Right atrium auricular region (tissue), 2 donors: ENCODE measurements at places on chromosomes 6 and 20. TPM values are rescaled to one million over a fixed set of nuclear protein-coding genes. Genes with fewer than 3 reads are reported as not detected.

PCK1 gene
- 4.7 TPM for total RNA-seq

GTSF1L gene
- total RNA-seq, result not detected

FAM217A gene
- not detected for total RNA-seq

KIAA0408 gene
- 1.8 TPM for total RNA-seq

RGS17 gene
- total RNA-seq, result not detected

LHFPL5 gene
- total RNA-seq, result not detected

F13A1 gene
- total RNA-seq, result 30.4 TPM

TXLNB gene
- 74.7 TPM for total RNA-seq

TRIM15 gene
- not detected for total RNA-seq

- H3K36me3 ChIP-seq, result peaks cover 25% of the 10 kb centered on the region
- no peak overlapping the region for H3K4me3 ChIP-seq
- H3K27ac ChIP-seq, result no peak overlapping the region
These were observed 9.2 kb downstream of the SHPRH start for GRCh38 chr6:145954985-145955384.

DNA sequence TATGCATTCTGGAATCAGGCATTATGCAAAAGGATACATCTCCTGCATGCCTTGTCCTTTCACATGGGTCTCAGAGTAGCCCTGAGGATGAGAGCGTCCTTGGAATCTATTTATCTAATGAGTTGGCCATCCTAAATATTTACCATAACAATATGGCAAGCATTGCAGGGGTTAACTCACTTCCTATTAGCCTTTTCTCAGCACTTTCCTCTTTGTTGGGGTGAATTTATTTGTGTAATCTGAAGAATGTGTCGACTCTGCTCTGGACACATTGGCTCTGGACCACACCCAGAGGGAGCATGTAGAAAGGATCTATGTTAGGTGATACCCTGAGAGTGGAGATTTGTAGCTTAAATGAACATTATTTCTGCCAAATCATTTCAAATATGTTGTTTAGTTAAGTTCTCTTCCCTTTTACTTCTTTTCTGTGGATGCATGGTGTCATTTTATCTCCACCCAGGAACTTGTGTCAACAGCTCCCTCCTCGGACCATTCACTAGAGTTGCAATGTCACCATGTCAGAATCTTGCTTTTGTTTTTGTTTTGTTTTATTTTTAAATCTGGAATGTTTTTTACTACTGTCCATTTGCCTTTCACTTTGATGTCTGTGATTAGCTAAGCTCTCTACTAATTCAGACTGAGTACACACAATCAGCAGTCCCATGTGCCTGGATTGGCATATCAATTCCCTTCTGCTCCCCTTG, 757.0 kb upstream of the MMS22L start:
- H3K4me1 ChIP-seq, result no peaks in the 10 kb centered on the region
- H3K36me3 ChIP-seq, result no peaks in the 10 kb centered on the region
- no peaks in the 10 kb centered on the region for H3K27me3 ChIP-seq
- DNase-seq, result no peak
- H3K27ac ChIP-seq, result no peak overlapping the region
- H3K4me3 ChIP-seq, result no peak overlapping the region

- no peaks in the 10 kb centered on the region for H3K36me3 ChIP-seq
- no peak overlapping the region for H3K4me3 ChIP-seq
- H3K27ac ChIP-seq, result no peak overlapping the region
- H3K4me1 ChIP-seq, result no peaks in the 10 kb centered on the region
- H3K27me3 ChIP-seq, result no peaks in the 10 kb centered on the region
- no peak for DNase-seq
These were observed 9.9 kb downstream of the TBCC start for GRCh38 chr6:42735976-42736375.

DNA sequence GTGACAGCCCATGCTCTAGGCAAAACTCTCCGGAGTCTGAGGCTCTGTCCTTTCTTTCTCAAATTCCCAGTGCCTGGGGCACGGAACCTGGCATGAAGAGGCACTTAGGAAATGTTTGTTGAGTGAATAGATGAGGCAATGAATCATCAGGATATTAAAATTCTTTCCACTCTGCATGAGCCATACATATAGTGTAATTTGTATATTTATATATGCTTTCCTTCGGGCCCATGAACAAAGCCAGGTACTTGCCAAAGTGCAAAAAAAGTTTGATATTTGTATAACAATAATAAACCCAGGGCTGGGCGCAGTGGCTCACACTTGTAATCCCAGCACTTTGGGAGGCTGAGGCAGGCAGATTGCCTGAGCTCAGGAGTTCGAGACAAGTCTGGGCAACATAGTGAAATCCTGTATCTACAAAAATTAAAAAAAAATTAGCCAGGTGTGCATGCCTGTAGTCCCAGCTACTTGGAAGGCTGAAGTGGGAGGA, 212.3 kb upstream of the ZNF217 start:
- no peaks in the 10 kb centered on the region for H3K4me1 ChIP-seq
- no peaks in the 10 kb centered on the region for H3K36me3 ChIP-seq
- H3K4me3 ChIP-seq, result no peak overlapping the region

- H3K36me3 ChIP-seq, result no peaks in the 10 kb centered on the region
- no peak overlapping the region for H3K4me3 ChIP-seq
- no peaks in the 10 kb centered on the region for H3K4me1 ChIP-seq
- H3K27me3 ChIP-seq, result no peaks in the 10 kb centered on the region
- DNase-seq, result no peak
These were observed 158.1 kb upstream of the PROKR2 start for GRCh38 chr20:5474646-5475550.

- H3K27ac ChIP-seq, result no peak overlapping the region
- no peaks in the 10 kb centered on the region for H3K36me3 ChIP-seq
- no peaks in the 10 kb centered on the region for H3K4me1 ChIP-seq
- DNase-seq, result no peak
- H3K4me3 ChIP-seq, result no peak overlapping the region
- no peaks in the 10 kb centered on the region for H3K27me3 ChIP-seq
These were observed 71.2 kb downstream of the KIAA0319 start for GRCh38 chr6:24574809-24575208.

DNA sequence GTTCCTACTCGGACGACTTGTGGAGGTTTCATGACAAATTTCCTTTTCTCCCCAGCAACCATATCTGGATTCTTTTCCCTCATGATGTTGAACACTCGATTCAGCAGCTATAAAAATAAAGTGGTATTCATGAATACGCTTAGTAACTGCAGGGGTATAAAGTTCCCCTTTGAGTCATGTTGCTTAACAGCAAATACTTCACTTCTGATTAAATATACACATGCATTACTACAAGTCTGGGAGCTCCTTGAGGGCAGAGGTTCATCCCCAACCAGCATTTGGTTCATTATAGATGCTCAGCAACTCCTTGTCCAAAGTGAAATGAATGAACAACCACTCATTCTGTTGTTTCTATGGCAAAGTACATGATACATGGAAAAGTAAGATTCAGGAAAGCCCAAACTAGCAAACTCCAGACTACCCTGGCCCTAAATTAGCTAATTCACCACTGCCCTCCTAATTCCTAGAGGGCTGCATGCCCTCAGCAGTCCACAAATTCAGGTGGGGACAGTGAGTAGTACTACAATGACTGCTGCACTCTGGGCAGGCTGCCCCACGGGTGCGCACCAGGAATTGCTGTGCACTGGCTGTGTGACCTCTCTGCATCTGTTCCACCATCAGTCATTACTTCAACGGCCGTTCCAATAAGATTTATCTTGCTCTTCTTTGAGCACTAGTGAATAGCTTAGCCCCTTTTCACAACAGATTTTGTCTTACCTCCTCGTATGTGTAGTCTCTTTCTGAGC, 15.2 kb downstream of the EIF2S2 start:
- no peak overlapping the region for H3K27ac ChIP-seq
- H3K36me3 ChIP-seq, result peaks cover 98% of the 10 kb centered on the region
- H3K4me1 ChIP-seq, result no peaks in the 10 kb centered on the region
- H3K27me3 ChIP-seq, result no peaks in the 10 kb centered on the region
- DNase-seq, result no peak

- H3K27me3 ChIP-seq, result no peaks in the 10 kb centered on the region
- no peak overlapping the region for H3K4me3 ChIP-seq
- H3K4me1 ChIP-seq, result peaks cover 18% of the 10 kb centered on the region
- no peaks in the 10 kb centered on the region for H3K36me3 ChIP-seq
- DNase-seq, result no peak
These were observed 395.4 kb upstream of the SOX4 start for GRCh38 chr6:21198032-21198640.

- H3K27me3 ChIP-seq, result no peaks in the 10 kb centered on the region
- H3K27ac ChIP-seq, result no peak overlapping the region
- no peak overlapping the region for H3K4me3 ChIP-seq
These were observed 1289.3 kb downstream of the HACE1 start for GRCh38 chr6:103570431-103570830.

- no peak overlapping the region for H3K27ac ChIP-seq
- no peaks in the 10 kb centered on the region for H3K36me3 ChIP-seq
- H3K27me3 ChIP-seq, result no peaks in the 10 kb centered on the region
- no peak overlapping the region for H3K4me3 ChIP-seq
- no peaks in the 10 kb centered on the region for H3K4me1 ChIP-seq
These were observed 58.6 kb downstream of the LIN28B start for GRCh38 chr6:105015482-105015881.

- H3K36me3 ChIP-seq, result peaks cover 5% of the 10 kb centered on the region
- peaks cover 44% of the 10 kb centered on the region for H3K4me1 ChIP-seq
- H3K4me3 ChIP-seq, result no peak overlapping the region
- H3K27ac ChIP-seq, result no peak overlapping the region
- H3K27me3 ChIP-seq, result no peaks in the 10 kb centered on the region
- DNase-seq, result no peak
These were observed 70.0 kb downstream of the ZFAND3 start for GRCh38 chr6:37889486-37889885.

DNA sequence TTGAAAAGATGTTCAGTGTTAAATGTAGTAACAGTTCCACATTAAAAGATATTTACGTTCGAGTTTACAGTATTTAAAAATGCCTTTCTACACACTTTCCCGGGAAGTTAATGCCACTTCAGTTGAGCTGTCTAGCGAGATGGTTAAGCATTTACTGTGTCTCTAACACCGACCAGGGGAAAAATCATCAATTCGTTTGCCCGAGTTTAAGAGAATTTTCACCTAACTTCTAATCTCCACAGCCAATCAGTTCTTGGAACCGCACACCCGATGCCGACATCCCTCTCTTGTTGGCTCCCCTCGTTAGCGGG, 58.2 kb downstream of the FAM217A start:
- H3K4me3 ChIP-seq, result peak overlapping the region; percentile 87
- H3K4me1 ChIP-seq, result no peaks in the 10 kb centered on the region
- H3K27me3 ChIP-seq, result no peaks in the 10 kb centered on the region
- peak overlapping the region; percentile 98 for H3K27ac ChIP-seq
- DNase-seq, result no peak

- no peak overlapping the region for H3K4me3 ChIP-seq
- no peaks in the 10 kb centered on the region for H3K4me1 ChIP-seq
- H3K36me3 ChIP-seq, result no peaks in the 10 kb centered on the region
These were observed 16.1 kb upstream of the SLC17A3 start for GRCh38 chr6:25889877-25890853.

GRCh38 chr6:71347119-71347518, 58.5 kb downstream of the OGFRL1 start:
- peaks cover 17% of the 10 kb centered on the region for H3K4me1 ChIP-seq
- H3K27ac ChIP-seq, result no peak overlapping the region
- H3K36me3 ChIP-seq, result no peaks in the 10 kb centered on the region

DNA sequence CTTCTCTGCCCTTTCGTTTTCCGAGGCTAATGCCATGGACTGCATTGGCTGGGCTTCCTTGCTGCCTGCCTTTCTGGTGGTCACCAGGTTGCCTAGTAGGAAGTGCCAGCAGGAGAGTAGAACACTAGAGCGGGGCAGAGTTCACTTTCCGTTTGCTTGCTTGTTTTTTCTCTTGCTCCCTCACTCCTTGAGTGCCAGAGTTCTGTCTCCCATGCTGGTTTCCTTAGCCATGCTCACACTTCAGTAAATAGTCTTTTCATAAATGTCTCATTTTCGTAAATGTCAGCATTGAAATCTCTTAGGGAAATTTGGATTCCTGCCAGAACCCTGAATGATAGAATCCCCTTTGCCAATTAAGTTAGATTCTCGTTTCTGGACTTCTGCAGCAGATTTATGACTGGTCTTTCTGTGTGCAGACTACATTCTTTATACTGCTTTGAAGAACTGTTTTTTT, 63.9 kb downstream of the FAM83B start:
- DNase-seq, result no peak
- H3K27ac ChIP-seq, result no peak overlapping the region
- no peak overlapping the region for H3K4me3 ChIP-seq
- no peaks in the 10 kb centered on the region for H3K36me3 ChIP-seq

- no peaks in the 10 kb centered on the region for H3K27me3 ChIP-seq
- H3K36me3 ChIP-seq, result no peaks in the 10 kb centered on the region
- H3K4me3 ChIP-seq, result no peak overlapping the region
- H3K4me1 ChIP-seq, result no peaks in the 10 kb centered on the region
- DNase-seq, result no peak
These were observed 59.2 kb upstream of the FNDC1 start for GRCh38 chr6:159110013-159110412.

GRCh38 chr20:16072220-16072619, 501.0 kb downstream of the KIF16B start:
- no peaks in the 10 kb centered on the region for H3K27me3 ChIP-seq
- H3K4me1 ChIP-seq, result no peaks in the 10 kb centered on the region
- DNase-seq, result no peak
- H3K36me3 ChIP-seq, result no peaks in the 10 kb centered on the region
- H3K4me3 ChIP-seq, result no peak overlapping the region

GRCh38 chr20:37726971-37727956, 33.4 kb downstream of the CTNNBL1 start:
- peak overlapping the region; percentile 37 for H3K27ac ChIP-seq
- no peak overlapping the region for H3K4me3 ChIP-seq
- no peaks in the 10 kb centered on the region for H3K4me1 ChIP-seq
- no peaks in the 10 kb centered on the region for H3K36me3 ChIP-seq

GRCh38 chr20:45507011-45507820, 8.2 kb downstream of the SPINT3 start:
- H3K27me3 ChIP-seq, result no peaks in the 10 kb centered on the region
- H3K36me3 ChIP-seq, result no peaks in the 10 kb centered on the region
- H3K27ac ChIP-seq, result no peak overlapping the region
- no peak for DNase-seq
- no peak overlapping the region for H3K4me3 ChIP-seq
